Stimulated activated CD4-positive, alpha-beta T cell treated with anti-CD3 and anti-CD28 coated beads, TNF-alpha, amount 100 ng/mL, for 4 hours (primary cell): ENCODE measurements at places on chromosomes 3 and 15.

- DNase-seq = no peak
These were observed 687.0 kb downstream of the NTRK3 start for GRCh38 chr15:87569581-87569980.

GRCh38 chr15:71400294-71400693 is 285.0 kb downstream of the THSD4 start:
- DNase-seq = no peak

GRCh38 chr15:95919460-95919859 is 411.0 kb upstream of the NR2F2 start:
- DNase-seq = no peak

DNA sequence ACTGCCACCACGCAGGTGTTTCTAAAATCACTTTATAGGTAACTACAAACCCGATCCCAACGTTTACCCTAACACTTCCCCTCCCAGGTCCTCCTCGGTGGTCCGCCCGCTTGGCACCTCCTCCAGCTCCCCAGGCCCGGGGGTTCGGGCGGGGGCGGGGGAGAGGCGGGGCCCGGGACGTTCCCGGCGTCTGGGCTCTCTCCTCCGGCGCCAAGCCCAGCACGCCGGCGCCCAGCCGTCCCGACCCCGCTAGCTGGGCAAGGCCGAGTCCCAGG is 562 bp downstream of the CGGBP1 start:
- no peak for DNase-seq

DNA sequence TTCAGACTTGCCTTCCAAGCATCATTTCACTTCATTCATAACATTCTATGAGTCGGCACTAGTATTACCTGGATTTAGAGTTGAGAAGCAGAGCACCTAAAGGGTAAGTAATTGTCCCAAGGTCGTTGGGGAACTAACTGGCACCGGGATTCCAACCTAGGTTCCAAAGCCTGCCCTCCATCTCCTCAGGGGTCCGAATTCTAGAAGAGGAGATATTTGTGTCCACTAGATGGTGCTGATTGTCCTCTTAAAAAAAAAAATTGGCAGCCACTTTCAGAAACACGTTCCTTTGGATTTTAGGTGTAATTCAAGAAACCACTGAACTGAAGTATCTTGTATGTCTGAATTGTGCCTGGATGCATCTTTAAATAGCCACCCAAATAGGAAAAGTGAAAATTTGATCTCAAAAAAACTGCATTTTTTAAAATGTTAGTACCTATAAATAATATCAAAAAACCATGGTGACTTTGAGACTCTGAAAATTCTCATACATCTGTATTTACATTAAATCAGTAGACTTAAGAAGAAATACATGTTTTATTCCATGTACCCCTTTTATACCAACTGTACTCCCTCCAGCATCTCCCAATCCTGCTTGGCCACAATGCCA is 3.9 kb upstream of the FSIP1 start:
- no peak for DNase-seq

DNA sequence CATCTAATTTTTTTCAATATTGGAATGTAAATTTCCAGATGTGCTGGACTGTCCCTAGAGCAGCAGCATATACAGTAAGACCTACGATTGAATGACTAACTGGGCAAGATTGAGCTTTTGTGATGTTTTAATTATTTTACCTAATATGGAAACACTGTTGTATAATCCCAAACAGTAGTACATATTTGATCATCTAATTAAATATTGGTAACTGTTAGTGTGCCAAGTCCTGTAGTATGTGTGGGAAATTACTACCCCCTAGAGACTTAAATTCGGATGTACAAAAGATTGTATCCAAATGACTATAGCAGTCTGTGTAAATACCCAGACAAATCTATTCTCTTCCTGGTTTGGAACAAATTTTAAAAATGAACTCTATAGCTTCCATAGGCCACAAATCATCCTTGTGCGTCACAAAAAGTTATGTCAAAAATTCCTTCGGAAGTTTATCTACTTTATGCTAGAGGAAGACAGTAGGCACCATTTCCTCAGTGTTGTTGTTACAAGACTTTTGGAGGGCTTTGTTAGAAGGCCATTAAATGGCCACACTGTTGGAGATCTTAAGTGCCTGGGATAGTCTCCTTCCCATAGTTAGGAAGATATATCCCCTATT is 41.6 kb downstream of the NKIRAS1 start:
- no peak for DNase-seq

GRCh38 chr3:98770261-98771039 is 7.3 kb downstream of the ST3GAL6 start:
- no peak for DNase-seq

DNA sequence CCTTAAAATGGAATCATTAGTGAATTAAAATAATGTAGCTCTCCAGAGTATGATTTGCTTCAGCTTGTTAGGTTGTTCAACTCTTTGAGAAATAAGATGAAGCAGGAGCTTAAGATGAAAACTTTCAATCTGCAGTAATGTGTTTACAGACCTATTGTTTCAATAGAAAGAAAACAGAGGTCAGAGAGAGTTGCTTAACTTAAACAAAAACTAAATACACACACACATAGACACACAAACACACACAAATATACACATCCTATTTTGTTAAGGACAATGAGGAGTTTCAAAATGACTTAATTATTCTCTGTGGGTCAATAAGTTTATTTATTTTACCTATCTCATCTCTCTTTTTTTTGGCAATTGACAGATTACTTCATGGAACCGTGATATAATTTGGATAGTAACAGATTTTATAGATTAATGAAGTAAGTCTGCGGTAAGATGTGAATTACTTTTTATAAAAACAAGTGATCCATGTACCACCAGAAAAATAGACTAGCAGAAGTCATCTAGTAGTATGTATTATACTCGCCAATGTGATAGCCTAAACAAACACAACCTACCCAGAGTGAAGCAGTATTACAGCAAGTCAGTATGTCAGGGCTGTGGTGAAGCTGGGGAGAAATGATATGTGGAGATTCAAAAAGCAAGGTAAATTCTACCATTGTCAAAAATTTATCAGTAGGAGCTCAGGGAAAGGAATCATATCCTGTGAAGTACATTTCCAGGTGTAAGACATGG is 76.7 kb upstream of the DCBLD2 start:
- DNase-seq = no peak

DNA sequence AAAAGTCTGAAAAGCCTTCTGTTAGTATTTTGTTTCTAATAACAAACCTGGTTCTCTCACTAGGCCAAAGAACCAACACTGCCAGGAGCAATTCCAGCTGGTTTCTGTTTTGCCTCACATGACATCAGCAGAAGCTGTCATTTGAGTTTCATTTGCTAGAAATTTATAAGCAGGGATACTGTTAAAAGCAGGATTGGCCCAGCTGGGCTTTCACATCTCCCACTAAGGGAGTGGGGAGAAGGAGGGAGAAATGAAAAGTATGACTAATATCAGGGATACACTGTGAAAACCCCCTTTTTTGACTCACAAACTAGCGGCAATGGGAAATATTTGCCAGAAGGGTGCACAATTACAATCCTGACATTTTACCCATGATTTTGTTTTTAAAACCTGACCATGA is 5.3 kb downstream of the CCDC80 start:
- no peak for DNase-seq

DNA sequence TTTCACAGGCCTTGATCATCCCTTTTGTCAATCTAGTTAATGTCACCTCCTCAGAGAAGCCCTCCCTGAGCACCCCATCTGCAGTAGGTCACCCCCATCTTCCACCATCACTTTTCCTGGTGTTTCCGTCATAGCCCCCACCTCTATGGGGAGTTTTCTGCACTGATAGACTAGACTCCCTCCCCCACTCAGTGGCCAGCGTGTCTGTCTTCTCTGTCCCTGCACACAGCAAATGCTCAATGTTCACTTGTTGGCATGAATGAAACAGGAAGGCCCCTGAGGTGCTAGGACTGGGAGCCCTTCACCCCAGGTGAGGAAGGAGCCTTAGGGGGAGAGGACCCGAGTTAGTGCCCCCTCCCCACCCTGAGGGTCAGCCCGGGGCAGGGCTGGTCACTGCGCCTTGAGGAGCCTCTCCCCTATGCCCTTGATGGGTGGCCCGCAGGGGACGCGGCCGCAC is 15.8 kb upstream of the FANCD2 start:
- no peak for DNase-seq

GRCh38 chr3:31516757-31517156 is 16.0 kb upstream of the STT3B start:
- no peak for DNase-seq

- no peak for DNase-seq
These were observed 35.9 kb downstream of the INO80 start for GRCh38 chr15:41080144-41080543.

DNA sequence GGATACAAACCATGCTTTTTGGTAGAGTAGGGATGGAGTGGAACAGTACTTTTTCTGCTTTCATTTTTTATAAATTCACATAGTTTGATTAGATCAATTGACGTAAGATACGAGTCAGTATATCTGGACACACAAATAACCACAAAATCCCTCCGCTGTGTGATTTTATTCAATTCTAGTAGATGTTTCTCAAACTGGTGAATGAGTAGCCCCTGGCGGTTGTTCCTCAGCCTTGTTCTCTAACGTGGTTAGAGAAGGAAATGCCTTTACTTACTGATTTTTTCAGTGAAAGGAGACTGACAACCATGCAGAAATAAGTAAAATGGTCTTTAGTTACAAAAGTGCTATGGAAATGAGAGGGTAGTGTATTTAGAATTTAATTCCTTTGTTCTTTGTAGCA is 161.0 kb downstream of the TCF12 start:
- DNase-seq = no peak

- DNase-seq = no peak
These were observed 7.1 kb downstream of the SIAH2 start for GRCh38 chr3:150755902-150756301.

DNA sequence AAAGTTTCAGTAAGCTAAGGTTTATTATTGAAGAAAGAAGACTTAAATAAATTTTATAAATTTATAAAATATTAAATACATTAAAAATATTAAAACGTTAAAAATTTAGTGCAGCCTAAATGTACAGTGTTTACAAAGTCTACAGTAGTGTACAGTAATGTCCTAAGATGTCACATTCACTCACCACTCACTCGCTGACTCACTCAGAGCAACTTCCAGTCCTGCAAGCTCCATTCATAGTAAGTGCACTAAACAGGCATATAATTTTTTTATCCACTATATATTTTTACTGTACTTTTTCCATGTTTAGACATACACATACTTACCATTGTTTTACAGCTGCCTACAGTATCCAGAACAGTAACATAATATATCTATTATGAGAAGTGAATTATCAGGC is 51.5 kb downstream of the TJP1 start:
- no peak for DNase-seq

DNA sequence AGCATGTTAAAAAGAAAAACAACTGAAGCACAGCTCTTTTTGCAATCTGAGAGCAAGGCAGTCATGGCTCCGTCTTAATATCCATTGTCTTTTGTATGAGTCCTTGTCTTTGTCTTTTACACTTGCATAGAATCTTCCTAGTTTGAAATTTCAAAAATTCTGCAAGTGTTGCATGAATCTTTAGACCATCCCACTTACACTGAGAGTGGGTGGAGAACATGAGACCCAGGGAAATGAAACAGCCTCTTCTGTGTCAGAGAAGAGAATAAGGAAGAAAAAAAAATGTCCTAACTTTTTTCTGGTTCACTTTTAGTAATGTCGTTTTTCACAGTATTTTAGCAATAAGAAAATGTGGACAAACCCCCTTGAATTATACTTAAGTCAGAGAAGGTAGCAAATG is 12.1 kb upstream of the DCLK3 start:
- no peak for DNase-seq

DNA sequence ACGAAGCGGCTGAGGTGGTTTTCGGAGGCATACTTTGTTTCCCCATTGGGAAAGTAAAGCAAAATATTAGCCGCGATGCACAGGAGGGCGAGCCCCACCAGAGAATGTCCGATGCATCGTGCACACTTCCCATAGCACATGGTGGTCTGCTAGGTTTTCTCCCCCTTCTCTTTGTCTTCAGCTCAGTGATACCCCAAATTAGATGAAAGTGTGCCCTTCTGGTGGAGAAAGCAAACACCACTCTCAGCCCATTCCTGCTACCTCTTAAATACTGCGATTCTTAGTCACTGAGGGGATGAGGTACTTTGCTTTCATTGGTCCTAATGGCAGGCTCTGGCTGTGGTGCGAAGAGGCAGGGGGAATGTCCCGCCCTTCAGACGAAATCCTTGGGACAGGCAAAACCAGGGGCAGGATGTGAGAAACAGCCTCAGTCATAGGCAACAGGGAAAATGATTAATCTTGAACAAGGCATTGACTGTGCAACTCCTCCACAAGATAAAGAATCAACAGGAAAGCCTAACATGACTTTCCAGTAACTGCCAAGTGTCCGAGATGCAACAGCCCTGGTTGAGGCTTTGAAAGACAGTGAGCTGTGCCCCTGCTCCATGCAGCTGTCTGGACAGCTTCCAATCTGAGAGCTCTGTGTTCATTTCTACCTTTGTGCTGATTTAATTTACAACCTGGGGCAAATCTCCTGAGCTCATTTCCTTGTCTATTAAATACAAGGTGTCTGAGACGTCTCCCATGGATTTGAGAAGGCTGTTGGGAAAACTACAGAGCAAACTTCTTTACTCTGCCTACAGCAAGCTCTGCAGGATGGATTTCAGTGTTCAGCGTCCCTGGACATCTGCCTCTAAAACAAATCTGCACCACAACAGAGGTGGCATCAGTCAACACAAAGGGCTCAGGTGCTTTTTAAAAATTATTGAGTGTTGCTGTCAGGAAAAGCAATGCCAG is at the start of gene TM4SF1:
Gene TM4SF1 (minus strand): TSS at position 242 of the 957 bp plus-strand sequence. CDS start 102 bp downstream, at position 140.
- no peak for DNase-seq

GRCh38 chr3:173140986-173141385 is at the start of gene SPATA16:
Gene SPATA16 (minus strand): TSS chr3:173141235. CDS start chr3:173117731, 23,504 bp downstream.
- no peak for DNase-seq

- no peak for DNase-seq
These were observed 296.6 kb downstream of the SUCLG2 start for GRCh38 chr3:67357610-67358458.

DNA sequence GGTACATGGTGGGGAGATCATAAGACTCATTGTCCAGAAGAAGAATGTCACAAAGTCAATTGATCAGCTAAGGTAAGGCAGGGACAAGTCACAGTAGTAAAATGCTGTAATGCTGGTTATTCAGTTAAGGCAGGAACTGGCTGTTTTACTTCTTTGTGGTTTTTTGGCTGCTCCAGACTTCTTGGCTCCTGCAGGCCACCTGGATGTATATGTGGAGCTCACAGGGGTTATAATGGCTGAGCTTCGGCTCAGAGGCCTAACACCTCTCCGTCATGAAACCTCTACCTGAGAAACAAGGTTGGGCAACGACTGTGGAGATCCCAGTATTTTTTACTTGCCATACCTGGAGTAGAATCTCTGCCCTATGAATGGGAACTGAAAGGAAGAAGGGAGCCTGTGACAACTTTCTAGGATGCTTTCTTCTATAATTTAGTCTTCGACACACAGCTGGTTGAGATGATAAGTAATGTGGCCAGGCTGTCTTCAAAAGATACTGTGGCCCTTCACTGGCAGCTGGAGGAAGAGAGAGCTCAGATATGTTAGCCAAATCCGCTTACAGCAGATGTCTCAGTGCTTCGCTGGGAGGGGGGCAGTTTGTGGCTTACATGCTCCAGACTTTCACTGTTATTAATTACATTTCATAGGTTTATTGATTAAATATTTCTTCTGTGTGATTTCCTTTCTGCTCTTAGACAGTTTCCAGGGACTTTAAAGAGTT is 887.8 kb downstream of the IGSF11 start:
- no peak for DNase-seq

- DNase-seq = no peak
These were observed 394.1 kb downstream of the SOX2 start for GRCh38 chr3:182105875-182106274.

- no peak for DNase-seq
These were observed 100.9 kb downstream of the MYO5A start for GRCh38 chr15:52427804-52428203.
